ENCODE measurements at places on chromosomes 5 and 9. TPM values are rescaled to one million over a fixed set of nuclear protein-coding genes. Genes with fewer than 3 reads are reported as not detected.
A peak's percentile ranks its signal among the peaks of the same experiment; 100 is the strongest.

DNA sequence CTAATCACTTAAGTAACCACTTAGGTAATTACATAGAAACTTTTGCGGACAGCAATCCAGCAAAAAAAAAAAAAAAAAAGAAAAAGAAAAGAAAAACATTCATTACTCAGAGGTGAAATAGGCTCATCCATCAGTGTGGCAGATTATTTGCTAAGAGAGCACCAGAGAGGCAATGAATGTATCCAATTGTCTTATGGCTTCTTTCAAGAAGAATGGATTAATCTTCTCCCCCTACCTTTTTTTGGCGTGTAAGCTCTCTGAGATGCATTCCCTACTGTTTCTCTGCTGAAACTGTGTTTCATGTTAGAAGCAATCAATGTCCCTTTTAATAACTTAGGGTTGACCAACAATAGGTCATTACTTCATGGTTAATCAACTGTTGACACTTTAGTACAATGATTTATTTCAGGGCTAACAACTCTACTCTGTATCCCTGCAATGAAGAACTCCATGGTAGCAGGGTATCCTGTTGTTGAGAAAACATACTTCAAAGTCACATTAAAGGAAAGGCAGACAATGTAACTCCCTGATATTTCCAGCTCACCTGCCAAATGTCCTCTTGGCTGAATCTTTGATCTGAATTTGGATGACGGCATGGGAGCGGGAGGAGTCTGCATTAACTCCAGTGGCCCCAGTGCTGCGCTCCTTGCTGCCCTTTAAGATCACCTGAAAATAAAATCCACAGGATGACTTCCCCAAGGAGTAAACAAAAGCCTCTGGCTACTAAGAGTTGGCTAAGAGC, 57.6 kb downstream of the KIF24 start:
- no peak for DNase-seq

DNA sequence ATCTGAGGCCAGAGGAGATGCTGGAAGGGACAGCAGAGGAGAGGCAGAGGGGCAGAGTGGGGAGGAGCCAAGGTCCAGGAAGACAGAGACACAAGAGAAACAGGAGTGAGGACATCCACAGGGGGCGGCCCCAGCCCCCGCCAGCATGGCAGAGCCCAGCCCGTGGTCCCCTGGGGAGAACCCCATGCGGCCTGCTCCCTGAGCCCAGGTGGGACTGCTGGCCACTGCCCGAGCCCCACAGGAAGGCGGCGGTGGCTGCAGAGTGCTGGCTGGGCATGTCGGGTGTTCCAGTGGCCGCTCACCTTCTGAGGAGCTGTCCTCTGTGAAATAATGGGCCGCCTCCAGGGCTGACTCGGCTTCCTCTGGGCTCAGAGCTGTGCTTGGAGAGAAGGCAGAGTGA, 8.9 kb upstream of the MRNIP start:
- no peak for DNase-seq

DNA sequence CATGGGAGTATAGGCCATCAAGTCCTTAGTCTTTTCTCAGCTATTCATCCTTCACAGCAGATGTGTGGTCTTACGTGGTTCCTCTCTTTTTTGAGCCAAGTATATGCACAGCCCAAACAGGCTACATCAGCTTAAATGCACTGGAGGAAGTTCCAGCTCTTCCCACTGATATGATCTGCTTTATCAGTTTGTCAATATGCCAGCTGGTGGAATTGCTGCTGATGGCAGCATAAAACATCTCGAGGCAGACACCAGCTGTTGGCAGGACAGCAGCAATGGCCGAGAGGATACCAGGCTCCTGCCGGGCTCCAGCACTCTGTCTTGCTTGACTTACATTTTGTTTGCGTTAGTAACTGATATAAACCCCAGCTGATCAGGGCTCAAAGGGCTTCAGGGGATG, 143.4 kb downstream of the TENT4A start:
- no peak for DNase-seq

- DNase-seq: no peak
Measured at GRCh38 chr5:103424026-103424425, 138.6 kb downstream of the NUDT12 start.

- DNase-seq: no peak
Measured at GRCh38 chr5:90017239-90017638, 392.3 kb downstream of the CETN3 start.

DNA sequence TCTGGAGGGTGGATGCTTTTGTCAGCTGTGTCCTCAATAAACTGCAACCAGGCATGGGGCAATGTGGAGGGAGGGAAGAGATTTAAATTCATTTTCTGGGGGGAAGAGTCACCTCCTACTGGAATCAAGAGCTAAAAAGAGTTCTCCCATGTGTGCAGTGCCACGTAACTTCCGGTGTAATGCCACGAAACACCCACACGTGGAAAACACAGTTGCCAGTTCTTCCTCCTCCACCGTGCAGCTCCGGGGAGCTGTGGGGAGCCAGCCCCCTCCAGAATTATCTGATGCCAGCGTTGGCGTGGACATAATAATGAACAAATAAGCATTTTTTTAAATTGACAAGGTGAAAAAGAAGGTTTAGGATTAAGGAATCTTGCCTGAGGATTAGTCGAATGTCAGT, 32.1 kb upstream of the MED10 start:
- DNase-seq: no peak

- no peak for DNase-seq
Measured at GRCh38 chr5:17803971-17804370, 169.7 kb downstream of the TAF11L14 start.

DNA sequence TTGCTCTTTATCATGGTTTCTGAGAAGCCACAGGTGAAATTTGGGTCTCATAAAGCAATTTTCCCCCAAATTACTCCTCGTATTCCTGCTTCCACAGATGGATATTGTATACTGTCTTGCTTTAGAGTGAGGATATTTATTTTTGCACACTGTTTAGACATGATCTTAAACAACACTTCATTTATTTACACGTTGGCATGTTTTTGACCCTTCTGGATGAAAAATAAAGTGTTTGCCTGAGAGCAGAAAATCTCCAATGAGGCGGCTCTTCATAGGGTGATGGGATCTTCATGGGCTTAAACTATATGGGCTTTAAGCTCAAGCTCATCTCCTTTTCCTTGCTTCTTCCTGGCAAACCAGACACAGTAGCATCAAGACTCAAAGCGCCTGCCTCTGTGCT, 148.4 kb downstream of the MACROH2A1 start:
- DNase-seq: no peak

- DNase-seq: no peak
Measured at GRCh38 chr5:61339764-61340163, 7.7 kb downstream of the ZSWIM6 start.

CD72 gene
- 0.55 TPM for polyA plus RNA-seq

- peak; percentile 71 for DNase-seq
Measured at GRCh38 chr5:5141625-5142525, 1.7 kb downstream of the ADAMTS16 start.

GRCh38 chr9:87650611-87651295, 75.2 kb upstream of the CTSL start:
- DNase-seq: no peak

GRCh38 chr5:137442660-137443059, 56.5 kb downstream of the SPOCK1 start:
- no peak for DNase-seq

CTXN3 gene
- polyA plus RNA-seq: not detected

GRCh38 chr5:178507151-178507932, 82.9 kb downstream of the COL23A1 start:
- no peak for DNase-seq

C5 gene
- polyA plus RNA-seq: 17.1 TPM

- DNase-seq: no peak
Measured at GRCh38 chr9:84754461-84754860, 84.9 kb downstream of the NTRK2 start.

DNA sequence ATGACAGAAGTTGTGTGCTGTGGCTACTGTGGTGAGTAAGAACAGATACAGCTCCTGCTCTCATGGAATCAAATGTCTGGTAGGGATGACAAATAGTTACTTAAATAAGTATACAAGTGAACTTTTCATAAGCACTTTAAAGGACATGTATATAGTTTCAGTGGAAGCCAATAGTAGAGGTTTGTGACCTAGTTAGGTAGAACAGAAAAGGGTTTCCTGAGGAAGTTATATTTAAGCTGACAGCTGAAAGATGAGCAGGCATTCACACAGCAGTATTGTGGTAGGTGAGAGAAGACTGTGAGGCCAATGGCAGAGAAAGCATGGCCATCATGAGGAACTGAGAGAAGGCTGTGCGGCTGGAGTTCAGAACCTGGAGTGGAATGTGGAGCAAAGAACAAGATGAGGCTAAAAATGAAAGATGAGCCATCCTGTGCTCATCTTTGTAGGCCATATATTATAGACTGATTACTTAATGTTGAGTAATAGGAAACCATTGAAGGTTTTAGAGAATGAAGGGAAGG, 15.4 kb downstream of the FAM174A start:
- DNase-seq: no peak

GRCh38 chr5:179346401-179346800, 1.1 kb upstream of the ADAMTS2 start:
- no peak for DNase-seq

GRCh38 chr9:16363916-16364315, 506.6 kb downstream of the BNC2 start:
- no peak for DNase-seq

GRCh38 chr9:75053869-75054268, 25.8 kb upstream of the CARNMT1 start:
- DNase-seq: no peak

DNA sequence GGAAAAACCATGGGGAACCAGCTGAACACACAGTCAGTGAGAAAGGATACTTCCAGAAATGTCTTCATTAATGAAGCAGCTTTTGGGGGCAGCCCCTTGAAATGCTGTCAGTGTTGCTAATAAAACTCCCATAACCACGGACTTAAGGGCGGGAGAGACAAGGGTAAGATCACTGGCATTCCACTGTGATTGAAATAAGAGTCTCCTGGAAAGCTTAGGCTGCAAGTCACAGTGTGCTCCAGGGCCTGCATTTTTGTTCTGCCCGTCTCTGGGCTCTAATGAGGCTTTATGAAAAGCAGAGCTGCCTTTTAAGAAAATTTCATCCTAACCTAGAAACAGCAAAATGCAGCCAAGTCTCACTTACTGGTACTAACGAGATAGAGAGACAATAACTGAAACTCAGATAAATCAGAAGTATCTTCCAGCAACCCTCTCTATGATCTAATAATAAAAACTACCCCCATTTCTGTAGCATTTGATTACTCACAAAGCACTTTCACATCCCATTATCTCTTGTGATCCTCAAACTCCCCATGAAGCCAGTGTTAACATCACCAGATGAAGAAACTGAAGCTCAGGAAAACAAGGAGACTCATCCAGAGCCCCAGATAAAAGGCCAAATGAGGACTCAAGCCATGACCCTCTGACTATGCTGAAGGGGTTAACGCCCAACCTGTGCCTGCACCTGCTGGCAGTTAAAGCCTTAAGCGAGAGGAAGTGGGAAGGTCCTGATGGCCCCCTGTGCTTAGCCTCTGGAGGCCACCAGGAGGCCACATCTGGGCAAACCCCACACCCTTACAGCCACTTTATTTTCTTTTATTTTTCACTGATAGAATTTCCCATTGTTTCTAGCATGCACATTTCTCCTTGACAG, 37.5 kb downstream of the SPOCK1 start:
- DNase-seq: no peak

- DNase-seq: no peak
Measured at GRCh38 chr9:125258160-125258785, 3.4 kb upstream of the GAPVD1 start.

PTGER4 gene
- 0.54 TPM for polyA plus RNA-seq

RASGRF2 gene
- polyA plus RNA-seq: 2.2 TPM

- no peak for DNase-seq
Measured at GRCh38 chr9:136373300-136374182, at the start of gene CARD9. TSS of gene CARD9 (minus strand) at chr9:136373669. CDS start at chr9:136372078, 1,591 bp downstream.

DNA sequence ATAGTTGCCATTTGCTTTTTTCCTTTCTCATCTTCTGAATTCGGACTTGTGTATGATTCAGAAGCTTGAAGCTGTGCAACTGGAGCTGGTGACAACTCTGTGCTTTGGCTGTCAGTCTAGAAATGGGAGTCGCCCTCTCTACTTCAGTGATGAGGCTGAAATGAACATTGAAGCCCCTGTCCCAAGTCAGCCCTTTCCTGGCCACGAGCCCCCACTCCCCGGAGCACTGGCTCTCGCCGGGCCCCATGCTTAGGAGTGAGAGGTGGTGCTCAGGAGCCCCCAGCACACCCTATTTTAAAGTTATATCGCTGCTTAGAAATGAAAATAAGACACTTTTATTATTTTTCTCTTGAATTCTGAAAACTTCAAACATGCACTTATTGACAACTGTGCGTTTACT, 66.0 kb downstream of the PSMB7 start:
- no peak for DNase-seq

- no peak for DNase-seq
Measured at GRCh38 chr5:119597728-119598298, 31.5 kb upstream of the FAM170A start.

GRCh38 chr5:7849681-7850394, 1.1 kb downstream of the CFAP90 start:
- peak; percentile 16 for DNase-seq

DNA sequence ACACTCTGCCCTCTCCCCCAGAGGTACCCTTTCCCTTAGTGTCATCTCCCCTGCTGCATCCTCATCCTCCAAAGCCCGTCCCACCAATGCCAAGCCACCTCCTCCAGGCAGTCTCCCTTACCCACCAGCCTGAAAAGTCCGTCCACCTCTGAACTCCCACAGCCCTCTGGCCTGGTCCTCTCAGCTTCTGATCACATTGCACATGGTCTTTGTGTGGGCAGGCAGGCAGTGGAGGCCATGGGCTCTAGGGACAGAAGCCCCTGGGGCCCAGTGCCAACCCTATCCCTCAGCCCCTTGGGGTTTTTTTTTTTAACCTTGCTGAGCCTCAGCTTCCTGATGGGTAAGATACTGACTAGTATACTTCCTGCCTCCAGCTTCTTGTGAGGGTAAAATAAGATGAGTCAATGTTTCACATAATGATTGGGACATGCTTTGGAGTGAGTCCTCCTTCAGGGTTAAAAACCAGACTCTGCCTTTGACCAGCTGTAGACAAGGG, 19.4 kb downstream of the CSF1R start:
- DNase-seq: no peak

DNA sequence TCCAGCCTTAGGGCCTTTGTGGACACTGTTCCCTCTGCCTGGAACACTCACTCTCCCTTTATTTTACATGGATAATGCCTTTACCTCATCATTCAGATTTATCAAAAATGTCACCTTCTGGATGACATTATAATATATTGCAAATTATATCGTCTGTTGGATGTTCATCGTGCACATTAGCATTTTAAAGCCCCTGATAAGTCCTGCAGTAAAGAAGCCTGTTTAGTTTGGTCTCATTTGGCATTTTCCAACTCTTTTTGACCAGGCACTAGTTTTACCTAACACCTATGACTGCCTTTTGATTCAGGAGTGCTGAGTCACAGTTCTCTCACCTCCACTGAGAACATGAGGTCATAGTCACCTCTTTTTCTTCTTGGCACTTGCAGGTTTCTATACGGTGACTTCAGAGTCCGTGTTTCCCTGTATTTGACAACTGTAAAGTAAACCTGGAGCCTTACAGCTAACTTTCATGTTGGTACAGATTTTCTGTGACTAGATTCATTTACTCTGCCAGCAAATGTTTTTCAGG, 57.7 kb upstream of the STC2 start:
- no peak for DNase-seq

- peak; percentile 25 for DNase-seq
Measured at GRCh38 chr5:76617675-76618074, 5.5 kb downstream of the F2RL2 start.

All from A549 (cell line).